ENCODE measurements at places on chromosomes 1 and 21.

- DNase-seq = no peak
These were observed 629.1 kb downstream of the SMYD3 start for GRCh38 chr1:245877976-245878375.

GRCh38 chr1:87132284-87132870, 196.3 kb upstream of the LMO4 start:
- DNase-seq = no peak

- no peak for DNase-seq
These were observed 18.2 kb downstream of the CAP1 start for GRCh38 chr1:40058453-40059337.

- DNase-seq = no peak
These were observed 39.5 kb downstream of the AJAP1 start for GRCh38 chr1:4693891-4694290.

DNA sequence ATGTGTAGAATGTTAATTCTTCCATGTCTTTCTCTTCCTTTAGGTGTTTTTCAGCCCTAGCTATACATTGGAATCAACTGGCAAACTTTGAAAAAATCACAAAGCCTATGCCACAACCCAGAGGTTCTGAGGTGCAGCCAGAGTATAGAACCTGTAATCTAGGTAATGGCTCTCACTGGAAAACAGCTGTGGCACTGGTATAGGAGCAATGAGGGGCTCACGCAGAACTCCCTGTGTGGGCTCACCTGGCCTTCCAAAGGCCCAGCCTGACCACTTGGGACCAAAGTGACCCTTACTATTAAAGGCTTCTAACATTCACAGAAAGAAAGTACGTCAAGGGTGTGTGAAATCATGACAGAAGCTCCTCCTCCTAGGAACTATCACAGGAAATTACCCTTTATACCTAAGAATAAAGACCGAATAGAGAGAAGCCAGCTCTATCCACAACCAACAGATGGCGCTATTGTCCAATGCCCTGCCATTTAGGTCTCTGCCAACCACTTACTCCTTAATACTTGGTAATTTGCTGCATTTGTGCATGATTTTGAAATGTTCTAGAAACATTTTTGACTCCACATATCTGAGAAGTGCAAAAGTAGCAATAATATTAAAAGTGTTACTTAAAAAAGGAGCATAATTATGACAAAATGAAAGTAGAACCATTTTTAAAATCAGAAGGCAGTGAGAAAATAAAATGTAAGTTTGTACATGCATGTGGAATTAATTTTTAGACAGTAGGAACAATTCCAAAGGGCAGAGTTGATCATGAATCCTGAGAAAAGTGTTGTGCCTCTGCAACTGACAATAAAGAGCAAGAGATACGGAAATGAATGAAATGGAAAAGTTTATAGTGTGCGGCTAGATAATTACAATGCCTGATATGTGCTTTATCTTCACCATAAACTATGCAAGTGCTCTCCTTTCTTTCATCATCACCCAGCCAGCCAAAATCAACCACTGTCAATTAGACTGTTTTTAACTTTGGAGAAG, 93.1 kb upstream of the HAO2 start:
- peak; percentile 9 for DNase-seq

DNA sequence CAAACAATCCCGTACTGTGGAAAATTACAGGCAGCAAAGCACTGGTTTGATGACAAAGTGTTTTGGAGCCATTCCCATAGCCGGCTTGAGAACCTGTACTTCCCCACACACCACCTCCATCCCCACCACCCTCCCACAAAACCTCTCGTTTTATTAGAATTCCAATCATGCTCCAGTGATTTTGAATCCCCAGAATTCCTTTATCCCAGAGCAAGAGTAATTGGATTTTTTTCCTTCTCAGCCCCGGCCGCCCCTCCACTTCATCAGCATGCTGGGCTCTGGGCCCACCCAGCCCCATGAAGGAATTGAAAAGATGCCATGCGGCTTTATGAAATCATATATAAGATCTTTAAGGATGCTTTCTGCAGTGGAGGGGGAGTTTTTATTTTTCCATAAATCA, 136.6 kb downstream of the OMA1 start:
- DNase-seq = no peak

GRCh38 chr1:115295904-115296696, 41.9 kb downstream of the NGF start:
- DNase-seq = no peak

DNA sequence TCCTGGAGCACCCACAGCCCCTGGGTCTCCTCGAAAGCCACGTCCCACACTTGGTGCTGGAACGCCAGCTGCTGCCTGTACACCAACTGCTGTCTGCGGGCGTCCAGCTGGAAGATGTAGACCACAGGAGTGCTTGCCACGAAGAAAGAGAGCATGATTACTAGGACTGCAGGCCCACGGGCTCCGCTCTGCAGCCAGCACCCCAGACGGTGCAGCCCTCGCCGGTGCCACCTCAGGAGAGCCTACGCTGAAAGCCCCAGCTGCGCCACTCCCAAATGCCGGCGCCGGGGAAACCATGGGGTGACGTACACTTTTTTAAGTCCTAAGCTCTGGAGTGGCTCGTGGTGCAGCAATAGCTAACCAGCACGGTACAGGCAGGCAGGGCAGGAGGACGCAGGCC, 25.7 kb downstream of the WDR4 start:
- no peak for DNase-seq

- no peak for DNase-seq
These were observed 323.4 kb upstream of the CAMK1G start for GRCh38 chr1:209260136-209260535.

DNA sequence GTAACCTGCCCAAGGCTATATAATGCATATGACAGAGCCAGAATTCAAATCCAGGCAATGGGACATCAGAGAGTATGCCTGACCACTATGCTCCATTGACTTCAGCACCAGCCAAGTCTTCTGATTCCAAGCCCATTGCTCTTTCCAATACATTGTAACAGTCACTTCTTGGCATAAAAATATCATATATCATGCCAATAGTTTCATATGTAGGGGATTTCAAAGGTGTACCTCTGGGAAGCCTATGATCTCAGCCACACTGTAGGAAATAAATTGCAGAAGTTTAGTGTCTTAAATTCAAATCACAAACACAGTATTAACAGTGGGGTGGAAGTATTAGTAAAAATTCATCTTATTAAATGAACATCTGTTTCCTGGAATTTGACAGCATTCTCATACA, 30.0 kb upstream of the ROR1 start:
- DNase-seq = no peak
